Cardiac fibroblast (primary cell): ENCODE measurements at places on chromosomes 6 and 20.

GRCh38 chr6:158850807-158851115, 31.6 kb upstream of the EZR start:
- DNase-seq: peak; percentile 39

- DNase-seq: peak; percentile 82
These were observed at the start of gene PLAGL1 for GRCh38 chr6:144008120-144008811. Gene PLAGL1, minus strand, starts transcription at chr6:144008259. Its CDS starts 60,123 bp downstream, at chr6:143948136.

DNA sequence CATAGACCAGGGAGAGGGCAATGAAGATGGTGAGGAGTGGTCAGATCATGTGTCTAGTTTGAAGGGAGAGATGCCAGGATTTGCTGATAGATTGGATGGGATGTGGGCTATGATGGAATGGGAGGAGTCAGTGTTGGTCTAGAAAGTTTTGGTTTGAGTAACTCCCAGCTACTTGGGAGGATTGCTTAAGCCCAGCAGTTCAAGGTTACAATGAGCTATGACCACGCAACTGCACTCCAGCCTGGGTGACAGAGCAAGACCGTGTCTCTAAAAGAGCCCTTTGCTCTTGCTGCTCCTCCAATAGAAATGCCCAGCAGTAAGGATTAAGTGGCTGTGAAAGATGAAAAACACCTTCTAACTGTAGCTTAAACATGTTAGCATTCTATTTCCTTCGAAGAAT, 18.2 kb upstream of the LAMP5 start:
- no peak for DNase-seq

GRCh38 chr20:57568088-57568896, 7.4 kb downstream of the PCK1 start:
- DNase-seq: no peak

DNA sequence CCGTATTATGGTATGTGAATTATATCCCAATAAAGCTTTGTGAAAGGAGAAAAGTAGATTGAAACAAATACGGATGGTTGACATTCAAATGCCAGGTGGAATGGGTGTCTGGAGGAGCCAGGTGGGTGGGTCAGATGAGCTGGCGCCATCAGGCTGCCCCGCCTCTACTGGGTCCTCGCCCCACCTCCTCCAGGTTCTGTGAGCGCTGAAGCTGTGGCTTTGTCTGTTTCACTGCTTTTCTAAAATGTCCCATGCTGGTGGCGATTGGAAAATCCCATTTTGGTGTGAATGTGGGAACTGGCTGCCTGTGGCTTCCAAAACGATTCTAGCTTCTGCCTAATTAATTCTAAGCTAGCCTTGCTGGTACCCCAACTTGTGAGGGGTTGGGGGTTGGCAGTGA, 16.5 kb downstream of the DUSP22 start:
- DNase-seq: no peak
